ENCODE measurements at places on chromosomes 1 and 21. TPM values are rescaled to one million over a fixed set of nuclear protein-coding genes. Genes with fewer than 3 reads are reported as not detected.

- no peak for DNase-seq
Observed at GRCh38 chr1:2470290-2471158, 5.6 kb upstream of the PLCH2 start.

DNA sequence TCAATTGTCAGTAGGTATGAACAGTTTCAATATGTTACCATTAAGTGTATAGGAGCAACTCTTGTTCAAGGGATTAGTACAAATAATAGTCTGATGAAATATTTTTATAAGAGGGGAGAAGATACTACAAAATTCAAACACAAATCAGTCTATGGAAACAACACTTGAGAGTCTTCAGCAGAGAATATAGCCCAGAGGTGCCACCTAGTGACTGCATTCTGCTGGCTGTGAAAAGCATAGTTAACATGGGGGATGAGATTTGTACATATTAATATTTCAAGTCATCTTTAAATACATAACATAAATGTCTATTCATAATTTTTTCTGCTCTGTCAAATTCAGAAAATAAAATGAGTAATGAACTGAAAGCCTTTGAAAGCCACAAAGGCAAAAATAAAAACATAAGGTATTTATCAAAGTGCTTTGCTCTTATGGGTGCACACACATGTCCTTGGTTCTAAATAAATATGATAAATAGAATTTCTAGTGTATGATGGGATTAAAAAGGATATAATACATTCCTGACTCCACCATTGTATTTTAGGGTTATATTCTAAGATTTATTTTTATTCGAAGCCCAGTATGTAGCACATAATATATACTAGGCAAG lies 440.9 kb upstream of the ZRANB2 start:
- no peak for DNase-seq

DNA sequence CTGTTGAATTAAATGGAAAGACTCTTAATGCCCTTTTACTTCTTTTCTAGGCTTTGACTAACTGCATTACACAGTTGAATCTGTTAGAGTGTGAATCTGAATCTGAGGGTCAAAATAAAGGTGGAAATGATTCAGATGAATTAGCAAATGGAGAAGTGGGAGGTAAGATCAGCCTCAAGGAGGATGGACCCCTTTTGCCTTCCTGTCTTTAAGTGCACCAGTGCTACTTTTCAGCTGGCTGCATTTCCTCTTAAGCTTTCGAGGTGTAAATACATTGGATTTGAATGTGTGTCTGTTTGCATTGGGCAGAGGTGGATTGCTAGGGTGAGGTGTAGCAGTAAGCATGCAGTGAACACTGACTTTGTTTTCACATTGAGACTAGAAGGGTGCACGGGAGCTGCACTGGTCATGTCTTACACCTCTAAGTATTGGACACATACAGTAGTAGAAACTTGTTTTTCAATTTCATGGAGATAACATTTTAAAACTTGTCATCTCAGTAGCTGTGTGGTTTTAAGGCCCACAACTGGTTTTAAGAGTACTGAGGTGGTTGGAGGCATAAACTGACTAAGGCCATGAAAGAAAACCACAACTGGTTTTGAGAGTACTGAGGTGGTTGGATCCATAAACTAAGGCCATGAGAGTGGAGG lies 35.4 kb downstream of the MIA3 start:
- no peak for DNase-seq

DNA sequence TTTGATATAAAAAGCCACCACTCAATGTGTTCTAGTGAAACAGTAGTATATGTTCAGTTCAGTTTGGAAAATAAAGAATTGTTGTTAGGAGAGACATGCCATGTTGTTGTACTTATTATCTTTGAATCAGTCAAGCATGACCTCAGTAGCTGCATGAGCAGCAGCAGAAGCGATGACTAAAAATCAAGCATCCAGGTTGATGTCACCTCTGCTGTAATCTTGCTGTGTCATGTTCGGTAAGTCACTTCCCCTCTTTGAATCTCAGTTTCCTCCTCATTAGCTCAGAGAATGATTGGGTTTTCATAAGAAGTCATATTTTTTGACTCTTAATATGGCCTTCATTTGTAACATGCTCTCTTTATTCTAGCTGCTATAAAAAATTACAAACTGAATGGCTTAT lies 428.4 kb upstream of the B3GALT2 start:
- DNase-seq, result no peak

- DNase-seq, result no peak
Observed at GRCh38 chr21:42878678-42878992, 704 bp downstream of the WDR4 start.

DNA sequence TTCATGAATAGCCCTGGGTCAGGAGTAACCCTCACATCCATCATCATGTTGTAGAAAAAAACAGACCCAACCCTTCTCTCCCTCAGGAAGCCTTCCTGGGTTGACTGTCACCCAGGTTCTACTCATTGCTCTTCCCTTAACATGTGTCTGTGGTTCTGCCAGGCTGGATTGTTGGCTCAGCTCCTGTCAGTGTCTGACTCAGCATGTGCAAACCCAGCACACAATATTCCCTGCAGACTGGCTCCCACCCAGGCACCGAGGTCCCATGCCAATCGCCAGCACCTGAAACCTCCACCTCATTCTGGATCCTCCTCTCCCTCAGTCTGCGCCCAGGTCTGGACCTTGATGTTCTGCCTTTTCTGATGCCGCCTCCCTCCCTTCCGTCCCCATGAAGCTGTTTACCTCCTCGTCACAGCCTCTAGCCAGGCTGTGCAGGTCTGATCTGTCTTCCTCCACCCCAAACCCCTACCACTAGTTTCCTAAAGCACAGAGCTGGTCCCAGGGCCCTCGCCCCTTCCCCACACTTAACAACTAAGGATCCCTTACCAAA lies 4.3 kb upstream of the S100A8 start:
- DNase-seq, result peak; percentile 83

GRCh38 chr1:114126261-114127095 lies 27.2 kb downstream of the SYT6 start:
- no peak for DNase-seq

DNA sequence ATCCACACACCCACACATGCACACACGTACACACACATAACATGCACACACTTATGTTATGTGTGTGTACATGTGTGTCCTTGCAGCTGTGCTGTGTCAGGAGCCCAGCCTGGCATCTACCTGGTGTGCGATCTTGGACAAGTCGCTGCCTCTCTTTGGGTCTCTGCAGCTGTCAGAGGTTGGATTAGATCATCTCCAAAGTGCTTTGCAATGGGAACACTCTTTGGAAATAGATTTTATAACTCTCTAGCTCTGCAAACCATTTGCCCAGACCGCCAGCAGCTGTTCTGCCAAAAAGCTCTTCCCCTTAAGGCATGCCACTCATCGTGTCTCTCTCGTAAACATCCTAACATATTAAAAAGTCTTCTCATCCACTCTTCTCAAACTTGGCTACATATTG lies 4.7 kb downstream of the PKP1 start:
- no peak for DNase-seq

DNA sequence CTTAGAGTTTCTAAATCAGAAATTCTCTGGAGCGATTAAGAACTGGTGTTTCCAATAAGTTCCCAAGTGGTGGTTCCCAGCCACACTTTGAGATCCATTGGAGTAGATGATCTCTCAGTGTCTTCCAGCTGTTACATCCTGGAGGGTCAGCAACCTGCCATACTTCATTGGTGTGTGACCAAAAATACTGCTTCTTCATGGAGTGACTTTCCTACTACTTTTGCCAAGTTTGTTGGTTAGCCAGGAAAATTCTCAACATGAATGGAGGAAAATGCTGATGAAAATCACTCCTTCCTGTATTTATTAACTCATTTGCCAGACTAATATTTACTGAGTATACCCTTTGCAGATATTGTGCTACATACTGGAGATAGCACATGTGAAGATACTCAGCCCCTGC lies 186.1 kb downstream of the FGGY start:
- no peak for DNase-seq

DNA sequence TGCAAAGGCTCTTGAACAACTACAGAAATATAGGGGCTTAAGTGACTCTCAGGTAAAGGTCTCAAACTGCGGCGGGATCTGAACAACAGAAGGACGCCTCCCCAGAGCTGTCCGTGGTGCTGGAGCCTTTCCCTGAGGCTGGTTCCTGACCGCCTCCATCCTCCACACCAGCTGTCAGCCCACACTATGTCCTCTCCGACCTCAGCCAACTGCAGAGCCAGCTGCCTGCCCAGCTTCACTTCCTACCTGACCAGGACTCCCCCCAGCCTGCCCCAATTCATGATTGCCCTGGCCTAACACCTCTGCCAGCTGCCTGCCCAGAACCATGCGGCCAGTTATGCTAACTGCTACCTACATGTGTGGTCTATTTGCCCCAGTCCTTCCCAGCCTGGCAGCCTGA lies 63.6 kb upstream of the ZC3H12A start:
- no peak for DNase-seq

The RCSD1 gene
- total RNA-seq, result 6.0 TPM

DNA sequence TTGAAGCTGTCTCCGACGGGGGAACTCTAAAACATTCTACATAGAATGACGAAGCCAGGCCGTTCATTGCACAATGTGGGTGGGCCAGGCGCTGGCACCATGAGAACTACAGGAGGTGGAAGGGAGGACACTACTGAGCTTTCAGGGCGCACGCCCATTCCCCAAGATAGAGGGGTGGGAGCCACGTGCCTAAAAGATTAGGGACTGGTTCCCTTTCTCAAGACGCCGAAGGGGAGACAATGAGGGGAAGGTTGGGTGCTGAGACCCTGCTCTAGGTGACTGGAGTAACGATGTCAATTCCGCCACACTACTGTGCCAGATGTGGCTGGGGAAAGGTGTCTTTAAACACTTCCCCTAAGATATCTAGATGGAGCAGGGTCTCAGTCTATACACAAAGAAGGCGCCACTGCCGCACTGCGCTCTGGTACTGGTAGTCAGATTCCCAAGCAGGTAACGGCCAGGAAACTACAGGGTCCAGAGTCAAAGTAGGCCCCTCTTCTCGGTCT lies 782 bp downstream of the CSDE1 start:
- DNase-seq, result peak; percentile 41

- no peak for DNase-seq
Observed at GRCh38 chr1:47532921-47533792, 95.3 kb downstream of the FOXD2 start.

DNA sequence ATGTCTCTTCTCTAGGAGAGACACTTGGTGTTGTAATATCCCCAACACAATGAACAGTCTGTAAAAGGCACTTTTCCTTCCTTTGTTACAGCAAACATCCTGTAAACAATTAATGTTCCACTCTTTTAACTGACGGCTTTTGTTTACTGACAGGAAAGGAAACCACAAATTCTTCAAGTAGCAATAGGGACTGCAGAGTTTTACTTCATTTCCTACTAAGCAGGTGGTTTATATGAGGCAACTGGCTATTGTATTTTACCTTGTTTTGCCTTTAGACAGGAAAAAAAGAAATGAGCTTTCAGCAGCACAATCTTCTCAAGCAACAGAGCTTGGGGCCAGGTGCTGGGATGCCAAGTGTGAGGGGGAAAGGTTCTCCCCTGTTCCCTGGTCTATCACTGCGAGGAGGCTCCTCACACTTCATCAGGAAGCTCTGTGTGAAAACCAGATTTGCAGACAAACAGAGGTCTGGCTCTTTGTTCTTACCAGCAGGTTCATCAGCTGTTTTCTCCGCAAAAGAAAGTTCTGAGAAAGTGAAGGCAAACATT lies 51.2 kb downstream of the SIPA1L2 start:
- no peak for DNase-seq

The CAMK1G gene
- total RNA-seq, result 0.16 TPM

DNA sequence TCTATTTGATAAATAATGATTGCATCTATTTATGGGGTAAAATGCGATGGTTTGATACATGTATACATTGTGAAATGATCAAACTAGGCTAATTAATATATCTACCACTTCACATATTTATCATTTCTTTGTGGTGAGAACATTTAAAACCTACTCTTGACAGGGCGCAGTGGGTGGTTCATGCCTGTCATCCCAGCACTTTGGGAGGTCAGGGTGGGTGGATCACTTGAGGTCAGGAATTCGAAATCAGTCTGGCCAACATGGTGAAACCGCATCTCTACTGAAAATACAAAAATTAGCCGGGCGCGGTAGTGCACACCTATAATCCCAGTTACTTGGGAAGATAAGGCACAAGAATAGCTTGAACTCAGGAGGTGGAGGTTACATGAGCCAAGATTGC lies 25.3 kb downstream of the PLEKHA6 start:
- no peak for DNase-seq

DNA sequence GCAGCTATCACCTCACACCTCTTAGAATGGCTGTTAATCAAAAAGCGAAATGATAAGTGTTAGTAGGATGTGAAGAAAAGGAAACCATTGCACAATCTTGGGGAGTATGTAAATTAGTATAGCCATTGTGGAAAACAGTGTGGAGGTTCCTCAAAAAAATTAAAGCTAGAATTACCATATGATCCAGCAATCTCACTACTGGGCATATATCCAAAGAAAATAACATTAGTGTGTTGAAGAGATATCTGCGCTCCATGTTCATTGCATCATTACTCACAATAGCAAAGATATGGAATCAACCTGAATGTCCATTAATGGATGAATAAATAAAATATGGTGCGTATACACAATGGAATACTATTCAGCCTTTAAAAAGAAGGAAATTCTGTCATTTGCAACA lies 68.9 kb downstream of the SNRPE start:
- no peak for DNase-seq

The DCDC2B gene
- total RNA-seq, result not detected

The OR2L13 gene
- not detected for total RNA-seq

- DNase-seq, result no peak
Observed at GRCh38 chr1:181120924-181121323, 32.4 kb downstream of the IER5 start.

DNA sequence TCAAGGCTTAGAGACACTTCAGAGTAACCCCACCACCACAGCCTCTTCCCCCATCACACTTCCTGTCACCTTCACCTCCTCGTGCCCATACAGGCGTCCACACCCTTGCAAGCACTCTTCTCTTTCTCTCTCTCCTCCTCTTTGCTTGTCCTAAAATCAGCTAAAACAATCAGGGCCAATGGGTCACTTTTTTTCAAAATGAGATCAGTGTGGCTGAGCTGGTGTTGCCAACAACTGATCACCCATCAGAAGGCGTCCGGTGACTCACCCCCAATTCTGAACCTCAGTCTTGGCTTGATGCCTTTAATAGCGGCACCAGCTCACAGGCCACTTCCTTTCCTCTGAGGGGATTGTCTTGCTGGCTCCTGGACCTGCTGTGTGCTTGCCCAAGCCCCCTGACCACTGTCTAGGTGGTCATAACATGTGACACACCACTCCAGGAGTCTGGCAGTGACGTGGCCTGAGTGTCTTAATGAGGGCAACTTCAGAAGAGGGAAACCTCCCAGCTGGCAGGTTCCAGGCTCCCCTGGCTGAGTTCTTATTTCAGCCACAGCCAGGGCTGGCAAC lies 1.6 kb downstream of the DRAXIN start:
- DNase-seq, result no peak

Measured in gastrocnemius medialis (tissue), 4 donors.